ENCODE measurements at places on chromosomes 16 and 17.

- DNase-seq = no peak
Measured at GRCh38 chr17:37206299-37206698, 169.5 kb upstream of the C17orf78 start.

- no peak for DNase-seq
Measured at GRCh38 chr17:73139296-73139695, 25.5 kb upstream of the SSTR2 start.

GRCh38 chr17:55420776-55421178, 858 bp downstream of the MMD start:
- DNase-seq = peak; percentile 12

GRCh38 chr17:27109346-27109745, 184.6 kb upstream of the WSB1 start:
- no peak for DNase-seq

- DNase-seq = peak; percentile 27
Measured at GRCh38 chr16:1823821-1824220, 2.8 kb downstream of the HAGH start.

DNA sequence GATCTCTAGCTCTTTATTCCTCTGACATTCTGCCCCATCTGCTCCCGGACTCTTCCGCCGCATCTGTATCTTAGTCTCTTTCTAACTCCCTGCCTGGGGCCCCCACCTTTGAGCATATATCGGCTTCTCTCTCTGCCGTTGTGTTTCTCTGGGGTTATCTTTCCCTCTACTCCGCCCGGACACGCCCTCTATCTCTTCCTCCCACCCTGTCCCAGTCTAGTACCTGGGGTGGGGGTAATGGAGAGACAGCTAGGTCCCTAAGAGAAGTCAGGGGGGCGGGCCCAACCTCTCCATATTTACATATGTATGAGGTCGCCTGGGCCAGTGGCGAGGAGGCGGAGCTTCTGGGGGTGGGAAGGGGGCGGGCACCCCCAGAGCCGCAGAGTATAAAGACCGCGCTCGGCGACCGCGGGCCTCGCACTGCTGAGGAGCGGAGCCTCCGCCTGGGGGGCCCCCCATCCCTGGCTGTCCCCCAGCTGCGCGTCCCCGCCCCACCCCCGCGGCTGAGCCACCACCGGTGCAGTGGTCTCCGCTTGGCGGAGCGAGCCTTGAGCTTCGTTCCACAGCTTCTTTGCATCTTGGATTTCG, at the start of gene ATP1B2:
Gene ATP1B2 (plus strand): TSS at position 418 of the 588 bp plus-strand sequence. CDS start 593 bp downstream, outside the sequence.
- peak; percentile 83 for DNase-seq

DNA sequence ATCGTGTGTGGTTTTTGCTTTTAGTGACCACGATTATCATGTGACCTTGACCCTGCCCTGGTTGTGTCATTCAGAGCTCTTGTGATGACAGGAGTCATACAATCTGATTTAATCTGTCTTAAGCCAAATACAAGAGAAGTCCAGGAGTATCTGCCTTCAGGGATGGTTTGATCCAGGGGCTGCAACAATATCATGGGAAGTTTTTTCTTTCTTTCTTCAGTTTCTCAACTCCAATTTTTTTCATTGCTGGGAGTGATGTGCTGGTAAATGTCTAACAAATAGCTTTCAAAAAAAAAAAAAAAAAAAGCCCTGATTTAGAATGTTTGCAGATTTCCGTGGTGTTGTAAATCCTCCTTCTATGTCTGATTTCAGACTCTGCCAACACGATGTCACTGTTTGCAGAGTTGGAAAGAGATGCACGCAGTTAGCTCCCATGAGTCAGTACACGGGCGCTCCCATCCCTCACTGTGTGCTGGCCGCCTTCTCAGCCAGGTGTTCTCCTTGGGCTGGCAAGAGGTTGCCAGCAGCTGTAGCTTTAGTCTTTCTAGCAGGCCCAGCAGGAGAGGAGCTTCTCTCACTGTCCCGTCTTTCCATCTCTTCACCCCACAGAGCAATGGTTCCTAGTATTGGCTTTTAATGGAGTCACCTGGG, 229.7 kb downstream of the SNX29 start:
- no peak for DNase-seq

GRCh38 chr17:49210158-49211029, at the start of the genes ABI3 and GNGT2:
TSS of gene ABI3 (plus strand) at chr17:49210707. CDS start at chr17:49210725, 18 bp downstream.
TSS of gene GNGT2 (minus strand) at chr17:49210574. CDS start at chr17:49207422, 3,152 bp downstream.
- peak; percentile 58 for DNase-seq

DNA sequence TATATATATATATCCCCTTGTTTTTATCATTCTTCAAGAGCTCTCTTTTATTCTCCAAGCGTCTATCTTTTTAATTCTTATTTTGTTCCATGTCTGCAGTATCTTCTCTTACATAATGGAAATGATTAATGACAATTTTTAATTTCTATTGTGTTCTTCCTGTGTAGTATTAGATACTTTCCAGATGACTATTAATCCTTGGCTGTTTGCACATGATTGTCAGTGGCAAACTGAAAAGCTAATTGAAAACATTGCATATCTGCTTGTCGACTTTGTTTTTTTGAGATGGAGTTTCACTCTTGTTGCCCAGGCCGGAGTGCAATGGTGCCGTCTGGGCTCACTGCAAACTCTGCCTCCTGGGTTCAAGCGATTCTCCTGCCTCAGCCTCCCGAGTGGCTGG, 124.7 kb downstream of the BCAS3 start:
- DNase-seq = no peak

- DNase-seq = no peak
Measured at GRCh38 chr16:3190949-3191353, 2.9 kb downstream of the OR1F1 start.

DNA sequence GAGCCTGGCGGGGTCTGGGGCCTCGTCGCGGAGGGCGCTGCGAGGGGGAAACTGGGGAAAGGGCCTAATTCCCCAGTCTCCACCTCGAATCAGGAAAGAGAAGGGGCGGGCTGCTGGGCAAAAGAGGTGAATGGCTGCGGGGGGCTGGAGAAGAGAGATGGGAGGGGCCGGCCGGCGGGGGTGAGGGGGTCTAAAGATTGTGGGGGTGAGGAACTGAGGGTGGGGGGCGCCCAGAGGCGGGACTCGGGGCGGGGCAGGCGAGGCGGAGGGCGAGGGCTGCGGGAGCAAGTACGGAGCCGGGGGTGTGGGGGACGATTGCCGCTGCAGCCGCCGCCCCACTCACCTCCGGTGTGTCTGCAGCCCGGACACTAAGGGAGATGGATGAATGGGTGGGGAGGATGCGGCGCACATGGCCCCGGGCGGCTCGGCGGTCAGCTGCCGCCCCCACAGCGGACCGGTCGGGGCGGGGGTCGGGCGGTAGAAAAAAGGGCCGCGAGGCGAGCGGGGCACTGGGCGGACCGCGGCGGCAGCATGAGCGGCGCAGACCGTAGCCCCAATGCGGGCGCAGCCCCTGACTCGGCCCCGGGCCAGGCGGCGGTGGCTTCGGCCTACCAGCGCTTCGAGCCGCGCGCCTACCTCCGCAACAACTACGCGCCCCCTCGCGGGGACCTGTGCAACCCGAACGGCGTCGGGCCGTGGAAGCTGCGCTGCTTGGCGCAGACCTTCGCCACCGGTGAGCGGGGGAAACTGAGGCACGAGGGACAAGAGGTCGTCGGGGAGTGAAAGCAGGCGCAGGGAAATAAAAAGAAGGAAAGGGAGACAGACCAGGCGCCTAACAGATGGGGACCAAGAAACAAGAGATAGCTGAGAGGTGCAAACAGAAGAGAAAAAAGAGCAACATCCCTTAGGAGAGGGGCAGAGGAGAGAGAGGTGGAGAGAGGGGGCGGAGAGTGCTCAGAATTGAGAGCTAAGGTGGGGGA, at the start of gene PNMT:
Gene PNMT (plus strand): TSS at position 509 of the 980 bp plus-strand sequence. CDS start 23 bp downstream, at position 532.
- peak; percentile 47 for DNase-seq

DNA sequence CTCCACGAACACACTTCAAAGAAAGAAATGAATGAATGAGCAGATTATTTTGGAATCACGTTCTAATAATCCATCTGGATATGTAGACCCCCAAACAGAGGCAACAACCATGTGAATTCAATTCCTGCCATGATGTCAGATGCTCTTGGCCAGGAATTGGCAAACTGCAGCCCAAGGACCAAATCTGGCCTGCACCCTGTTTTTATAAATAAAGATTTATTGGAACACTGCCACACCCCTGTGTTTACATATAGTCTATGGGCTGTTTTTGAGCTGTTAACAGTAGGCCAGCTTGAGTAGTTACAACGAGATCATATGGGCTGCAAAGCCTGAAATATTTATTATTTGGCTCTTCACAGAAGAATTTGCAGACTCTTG, 336.0 kb upstream of the ZFHX3 start:
- DNase-seq = no peak

- DNase-seq = no peak
Measured at GRCh38 chr17:28755486-28755885, 11.7 kb downstream of the TRAF4 start.

DNA sequence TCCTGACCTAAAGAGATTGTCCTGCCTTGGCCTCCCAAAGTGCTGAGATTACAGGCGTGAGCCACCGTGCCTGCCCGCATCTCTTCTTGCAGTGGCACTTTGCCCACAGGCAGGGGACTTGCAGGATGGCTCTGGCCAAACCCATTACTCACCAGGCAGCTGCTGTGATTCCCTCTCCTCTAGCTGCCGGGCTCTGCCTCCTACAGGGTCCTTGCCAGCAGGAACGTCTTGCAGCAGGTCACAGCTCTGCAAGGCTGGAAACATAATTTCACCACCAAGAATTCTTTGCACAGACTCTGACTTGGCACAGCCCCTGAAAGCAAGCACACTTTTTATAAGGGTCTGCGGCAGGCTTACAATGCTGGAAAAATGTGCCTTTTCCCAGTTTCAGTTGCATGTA, 20.3 kb downstream of the COX4I1 start:
- no peak for DNase-seq

GRCh38 chr17:82865274-82865673, 25.5 kb upstream of the ZNF750 start:
- DNase-seq = no peak

DNA sequence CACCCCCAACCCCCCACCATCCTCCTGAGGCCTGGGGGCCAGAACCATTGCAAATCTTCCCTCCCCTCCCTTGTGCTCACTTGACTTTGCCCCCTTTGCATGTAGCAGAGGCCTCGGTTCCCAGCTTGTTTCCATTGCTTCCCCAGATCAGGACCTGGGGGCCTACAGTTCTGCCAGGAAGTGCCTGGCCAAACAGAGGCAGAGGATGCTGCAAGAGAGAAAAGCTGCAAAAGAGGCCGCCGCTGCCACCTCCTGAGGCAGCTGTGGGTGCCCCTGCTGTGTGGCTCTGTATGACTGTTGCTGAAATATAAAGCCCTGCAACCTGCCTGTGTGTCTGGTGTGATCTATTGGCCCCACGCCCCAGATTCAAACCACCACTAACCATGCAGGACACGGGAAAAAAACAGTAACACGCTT, 2.3 kb downstream of the NDUFB10 start:
- no peak for DNase-seq

DNA sequence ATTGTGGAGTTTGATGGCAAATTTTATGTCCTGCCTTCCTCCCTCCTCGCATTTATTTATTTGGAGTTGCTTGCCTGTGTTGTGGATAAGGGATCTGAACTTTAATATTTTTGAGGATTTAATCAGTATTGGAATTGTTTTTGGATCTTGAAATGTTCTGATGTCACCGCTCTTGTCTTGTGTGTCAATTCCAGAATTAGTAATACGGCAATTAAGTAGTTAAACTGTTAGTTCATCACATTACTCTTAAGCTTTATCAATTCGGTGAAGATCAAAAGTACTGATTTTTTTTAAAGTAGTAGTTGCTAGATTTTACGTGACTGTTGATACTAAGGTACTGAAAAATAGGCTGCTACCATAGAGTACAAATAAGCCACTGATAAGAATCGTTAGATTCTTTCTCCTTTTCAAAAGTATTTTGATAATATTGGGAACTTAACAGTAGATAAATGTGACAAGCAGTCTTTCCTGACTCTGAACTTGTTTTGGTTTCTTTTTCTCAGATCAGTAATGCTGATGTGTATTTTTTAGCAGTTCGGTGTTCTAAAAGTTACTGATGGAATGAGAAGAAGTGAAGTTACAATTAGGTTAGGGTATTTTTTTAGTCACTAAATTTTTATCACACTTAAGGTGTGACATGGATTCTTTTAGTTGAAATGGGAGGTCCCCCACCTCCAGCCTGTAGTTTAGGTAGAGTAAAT, 2.0 kb downstream of the RBBP6 start:
- DNase-seq = peak; percentile 6

- no peak for DNase-seq
Measured at GRCh38 chr16:1505912-1506311, 12.8 kb downstream of the TELO2 start.

DNA sequence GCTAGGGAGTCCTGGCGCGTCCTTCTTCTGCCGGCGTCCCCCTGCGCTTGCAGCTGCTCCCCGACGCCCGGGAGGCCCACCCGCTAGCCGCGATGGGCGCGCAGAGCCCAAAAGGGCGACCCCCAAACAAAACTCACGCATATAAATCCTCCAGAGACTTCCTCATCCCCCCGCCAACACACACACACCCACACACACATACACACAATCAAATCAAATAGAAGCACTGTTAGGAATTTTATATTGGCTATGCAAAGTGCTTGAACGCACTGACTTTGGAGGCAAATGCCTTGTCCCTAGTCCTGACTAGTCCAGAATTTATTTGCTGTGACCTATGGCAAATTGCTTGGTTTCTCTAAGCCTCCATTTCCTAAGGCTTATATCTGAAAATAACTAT, 23.8 kb upstream of the CRYM start:
- DNase-seq = no peak

- peak; percentile 72 for DNase-seq
Measured at GRCh38 chr17:82241183-82241925, 12.5 kb downstream of the SLC16A3 start.

DNA sequence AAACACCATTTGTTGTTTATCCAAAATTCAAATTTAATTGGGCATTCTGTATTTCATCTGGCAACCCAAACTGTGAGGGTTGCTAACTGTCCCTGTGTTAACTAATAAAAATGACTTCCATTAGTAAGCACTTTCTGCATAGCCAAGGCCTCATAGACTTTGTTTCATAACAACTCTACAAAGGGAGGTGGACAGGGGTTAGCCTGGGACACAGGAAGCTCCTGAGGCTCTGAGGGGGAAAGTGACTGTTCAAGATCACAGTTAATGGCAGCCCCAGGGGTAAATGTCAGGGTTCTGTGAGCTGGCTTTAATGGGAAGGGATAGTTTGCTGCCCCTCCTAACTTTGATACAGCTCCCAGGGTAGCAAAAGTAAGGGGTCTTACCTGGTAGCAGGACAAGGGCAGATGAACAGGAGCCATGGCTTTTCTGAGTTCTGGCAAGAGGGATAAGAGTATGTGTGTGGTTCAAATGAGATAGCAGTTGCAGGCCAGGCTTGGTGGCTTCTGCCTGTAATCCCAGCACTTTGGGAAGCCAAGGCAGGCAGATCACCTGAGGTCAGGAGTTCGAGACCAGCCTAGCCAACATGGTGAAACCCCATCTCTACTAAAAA, 2.2 kb downstream of the HEATR9 start:
- DNase-seq = no peak

DNA sequence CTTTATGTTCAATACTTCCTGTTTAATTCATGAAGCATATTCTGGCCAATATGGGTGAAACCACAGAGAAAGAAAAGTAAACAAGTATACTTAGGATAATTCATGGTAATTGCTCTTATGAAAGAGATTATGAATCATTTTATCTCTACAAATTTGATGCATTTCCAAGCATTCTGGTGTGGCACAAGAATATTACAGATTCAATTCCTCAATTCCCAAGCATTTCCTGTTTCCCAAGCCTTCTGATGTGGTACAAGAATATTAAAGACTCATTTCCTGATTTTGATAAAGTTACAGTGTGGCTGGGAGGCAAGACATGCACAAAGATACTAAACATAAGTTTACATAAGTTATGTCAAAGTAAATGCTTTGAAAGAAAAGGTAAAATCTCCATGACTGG, 126.1 kb upstream of the NUDT7 start:
- no peak for DNase-seq

- DNase-seq = no peak
Measured at GRCh38 chr17:40346765-40347158, 17.8 kb downstream of the GJD3 start.

GRCh38 chr17:82489117-82489516, 30.4 kb upstream of the FOXK2 start:
- peak; percentile 77 for DNase-seq

Measured in umbilical cord (tissue), 2 donors.